ENCODE measurements at places on chromosomes 1 and 21.

DNA sequence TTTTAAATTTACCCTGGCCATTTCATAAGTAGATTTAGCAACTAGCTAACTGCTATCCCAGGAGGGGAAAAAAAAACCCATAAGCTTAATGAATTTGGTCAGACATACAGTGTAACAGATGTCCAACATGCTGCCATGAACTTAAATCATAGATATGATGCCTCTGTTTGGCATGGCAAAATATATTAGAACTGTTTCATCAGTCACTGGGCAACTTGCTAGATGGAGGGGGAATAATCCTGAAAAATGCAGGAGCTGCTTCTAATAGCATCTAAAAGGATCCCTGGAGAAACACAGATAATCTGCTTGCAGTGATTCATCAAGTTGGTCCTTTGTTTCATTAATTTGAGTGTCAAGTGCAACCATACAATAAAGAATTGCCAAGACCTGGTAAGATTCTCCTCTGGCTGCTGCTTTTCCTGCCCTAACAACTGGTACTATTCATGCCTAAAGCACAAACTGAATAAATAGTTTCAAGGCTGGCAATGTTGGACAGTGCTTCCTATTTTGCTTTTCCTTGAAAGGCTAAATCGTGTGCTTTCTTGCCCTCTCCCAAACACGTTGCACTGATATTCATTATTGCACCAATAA lies 1.5 kb upstream of the ST6GALNAC5 start:
- peak; percentile 83 for DNase-seq

DNA sequence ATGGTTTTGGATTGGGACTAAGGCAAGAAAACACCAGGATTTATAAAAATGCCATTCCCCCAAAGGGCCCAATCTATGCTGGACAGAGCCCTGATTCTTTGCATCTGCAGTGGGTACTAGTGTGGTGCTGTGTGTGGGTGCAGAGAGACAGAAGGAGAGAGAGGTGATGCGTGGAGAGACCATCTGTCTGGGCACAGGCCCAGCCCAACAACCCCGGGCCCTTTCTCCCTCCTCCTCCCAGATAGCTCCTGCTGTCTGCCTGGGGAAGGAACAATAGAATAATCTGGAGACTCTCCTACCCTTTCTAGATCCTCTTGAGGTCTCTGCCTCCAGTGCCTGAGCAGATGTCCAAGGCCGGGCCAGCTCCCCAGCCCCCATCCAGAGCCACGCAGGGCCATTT lies 15.1 kb downstream of the KIAA1614 start:
- peak; percentile 93 for DNase-seq

DNA sequence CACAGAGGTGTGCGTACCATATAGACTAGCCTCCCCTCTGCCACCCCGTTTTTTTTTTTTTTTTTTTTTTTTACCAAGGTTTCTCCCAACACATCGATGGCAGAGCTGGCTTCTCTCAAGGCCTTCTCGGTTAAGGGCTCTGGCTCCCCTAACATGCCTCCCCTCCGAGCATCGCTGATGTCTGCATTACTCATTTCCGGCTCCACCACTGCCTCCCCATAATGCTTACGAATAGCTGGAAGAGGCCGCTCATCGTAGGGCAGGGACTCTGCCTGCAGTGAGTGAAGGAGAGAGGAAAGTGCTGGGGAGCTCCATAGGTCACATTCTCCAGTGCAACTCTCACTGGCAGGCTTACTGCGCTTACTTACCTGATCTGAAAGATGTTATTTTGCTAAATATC lies 20.6 kb downstream of the CEP104 start:
- DNase-seq = no peak

GRCh38 chr1:235566084-235566483 lies 61.8 kb upstream of the B3GALNT2 start:
- no peak for DNase-seq

- no peak for DNase-seq
Observed at GRCh38 chr1:22317231-22317919, 134.3 kb upstream of the ZBTB40 start.

DNA sequence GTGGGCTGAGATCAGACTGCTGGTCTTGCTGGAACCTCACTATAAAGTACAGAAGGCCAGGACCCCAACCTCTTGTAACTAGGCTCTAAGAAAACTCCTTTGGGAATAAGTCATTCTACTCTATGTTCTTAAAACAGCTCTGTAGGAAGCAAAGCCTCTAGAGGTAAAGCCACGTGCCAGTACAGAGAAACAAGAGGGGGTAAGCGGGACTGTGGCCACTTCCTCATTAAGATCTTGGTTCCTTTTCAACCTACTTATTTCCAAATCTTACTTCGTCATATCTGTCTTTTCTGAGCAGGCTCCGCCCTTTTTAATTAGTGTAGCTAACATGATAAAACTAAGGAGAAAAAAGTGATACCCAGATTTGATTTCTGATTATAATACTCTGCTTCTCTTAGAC lies 3.8 kb downstream of the NCSTN start:
- DNase-seq = no peak

- no peak for DNase-seq
Observed at GRCh38 chr1:186033847-186034271, 299.7 kb downstream of the HMCN1 start.

DNA sequence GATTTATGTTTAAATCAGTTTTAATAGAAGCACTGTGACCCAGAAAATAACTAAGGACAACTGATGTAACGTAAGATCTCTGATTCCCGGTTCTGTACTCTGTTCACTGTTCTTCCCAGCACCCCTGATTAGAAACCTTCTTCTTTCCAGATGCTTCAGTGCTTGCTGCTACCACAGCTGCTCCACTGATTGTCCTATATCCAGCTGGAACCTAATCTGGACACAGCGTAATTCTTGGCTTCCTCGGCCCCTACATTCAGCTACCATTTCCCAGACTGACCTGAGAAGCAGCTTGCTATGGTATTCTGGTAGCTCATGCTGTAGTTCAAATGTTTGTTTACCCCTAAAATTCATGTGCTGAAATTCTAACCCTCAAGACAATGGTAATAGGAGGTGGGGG lies 302.7 kb downstream of the GRIK1 start:
- DNase-seq = no peak

DNA sequence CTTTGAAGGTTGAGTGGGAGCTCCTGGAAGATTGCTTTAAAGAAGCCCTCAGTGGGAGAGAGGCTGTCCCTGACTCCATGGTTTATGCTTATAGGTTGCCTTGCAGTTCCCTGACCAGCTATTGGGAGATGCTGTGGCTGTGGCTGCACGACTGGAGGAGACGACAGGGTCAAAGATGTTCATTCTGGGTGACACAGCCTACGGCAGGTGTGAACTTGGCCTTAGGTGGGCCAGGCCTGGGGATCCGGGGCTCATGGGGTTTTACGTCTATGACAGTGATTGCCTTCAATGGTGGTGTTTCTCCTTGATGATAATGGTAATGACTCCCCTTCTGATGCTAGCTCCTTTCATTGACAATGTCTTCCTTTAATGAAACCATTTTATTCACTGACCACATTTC lies 692 bp downstream of the DPH2 start:
- no peak for DNase-seq

DNA sequence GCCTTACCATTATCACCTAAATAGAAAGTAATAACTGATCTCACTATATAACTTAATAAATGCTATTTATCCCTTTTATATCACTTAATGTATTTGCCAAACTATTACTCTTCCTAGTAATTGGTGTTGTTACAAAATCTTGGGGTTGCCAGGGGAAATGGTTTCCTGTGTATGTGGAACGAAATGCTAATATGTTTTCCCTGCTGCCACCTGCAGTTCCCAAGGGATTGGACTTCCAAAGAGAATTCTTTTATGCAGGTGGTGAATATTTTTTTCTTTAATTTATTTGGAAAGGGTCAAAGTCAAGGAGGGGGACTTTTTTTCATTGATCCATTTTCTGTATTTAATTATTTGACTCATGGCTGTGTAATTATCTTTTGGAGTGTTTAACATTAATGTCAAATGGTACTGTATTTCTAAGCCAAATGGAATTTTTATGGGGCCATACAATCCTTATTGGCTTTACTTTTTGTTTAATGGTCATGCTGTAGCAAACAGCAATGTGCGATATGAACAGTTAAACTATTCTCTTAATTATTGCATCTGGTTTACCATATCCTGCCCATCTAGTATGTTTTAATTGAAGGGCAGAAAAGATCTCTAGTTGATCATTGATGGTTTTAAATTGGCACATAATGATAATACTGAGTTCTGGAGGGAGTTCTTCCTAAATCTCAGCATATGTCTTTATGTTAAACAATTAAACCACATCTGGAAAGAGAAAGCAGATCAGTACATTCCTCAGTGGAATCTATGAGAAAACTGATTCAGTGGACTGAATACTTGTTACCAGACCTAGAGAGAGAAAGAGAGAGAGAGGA lies 486.3 kb downstream of the TTLL7 start:
- DNase-seq = no peak

GRCh38 chr1:67171574-67171955 lies 5.3 kb downstream of the IL23R start:
- DNase-seq = no peak

GRCh38 chr1:28800324-28800723 lies 11.6 kb upstream of the OPRD1 start:
- no peak for DNase-seq

GRCh38 chr1:17158961-17159360 lies 39.7 kb upstream of the PADI2 start:
- DNase-seq = no peak

DNA sequence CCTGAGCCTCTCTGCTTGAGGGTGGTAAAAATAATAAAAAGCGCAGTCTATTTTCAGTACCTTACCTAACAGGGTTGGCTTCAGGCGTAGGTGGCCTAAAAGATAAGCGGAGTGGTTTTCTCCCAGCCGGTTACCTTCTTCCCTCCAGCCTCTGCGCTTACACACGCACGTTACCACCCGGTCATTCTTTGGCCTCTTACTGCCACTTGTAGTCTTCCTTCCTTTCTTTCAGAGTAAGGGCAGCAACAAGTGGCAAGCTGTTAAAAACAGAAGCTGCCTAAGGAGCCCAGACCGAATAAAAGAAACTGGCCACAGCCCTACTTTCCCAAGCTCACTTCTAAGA lies 35.4 kb downstream of the CLCA1 start:
- no peak for DNase-seq

DNA sequence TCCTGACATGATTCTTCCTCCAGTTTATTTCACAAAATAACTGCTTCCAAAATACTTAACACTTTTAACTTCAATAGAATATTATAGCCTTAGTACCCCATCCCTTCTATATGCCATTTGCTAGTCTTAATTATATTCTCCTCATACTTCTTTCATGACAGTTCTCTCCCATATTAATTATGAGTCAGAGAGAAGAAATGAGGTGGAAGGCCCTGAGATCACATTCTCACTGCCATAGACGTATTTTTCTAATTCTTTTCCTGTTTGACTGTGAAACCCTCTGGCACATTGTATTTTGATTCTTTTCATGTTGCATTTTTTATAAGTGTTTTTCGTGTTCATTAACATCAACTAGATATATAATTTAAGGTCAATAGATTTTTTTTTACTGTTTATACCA lies 88.4 kb downstream of the GTF2B start:
- no peak for DNase-seq

GRCh38 chr1:156922986-156923669 lies 2.7 kb downstream of the LRRC71 start:
- no peak for DNase-seq

DNA sequence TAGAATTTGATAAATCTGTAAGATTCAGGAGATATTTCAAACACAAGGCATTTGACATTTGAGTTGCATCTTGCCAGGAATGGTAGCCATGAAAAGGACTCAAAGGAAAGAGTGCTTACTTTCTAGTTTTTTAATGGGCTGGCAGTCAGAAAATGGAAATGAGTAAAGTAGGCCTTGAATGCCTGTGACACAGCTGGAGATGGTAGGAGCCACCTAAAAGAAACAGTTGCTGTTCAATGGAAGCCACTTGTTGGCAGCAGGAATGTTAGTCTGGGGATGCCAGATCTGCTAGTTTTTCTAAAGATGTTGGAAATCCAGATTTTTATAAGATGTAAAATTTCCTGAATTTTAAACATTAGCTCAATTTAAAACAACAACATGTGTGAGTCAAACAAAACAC lies 43.6 kb downstream of the CACHD1 start:
- DNase-seq = no peak

- no peak for DNase-seq
Observed at GRCh38 chr1:10586125-10586524, 111.4 kb downstream of the PEX14 start.

DNA sequence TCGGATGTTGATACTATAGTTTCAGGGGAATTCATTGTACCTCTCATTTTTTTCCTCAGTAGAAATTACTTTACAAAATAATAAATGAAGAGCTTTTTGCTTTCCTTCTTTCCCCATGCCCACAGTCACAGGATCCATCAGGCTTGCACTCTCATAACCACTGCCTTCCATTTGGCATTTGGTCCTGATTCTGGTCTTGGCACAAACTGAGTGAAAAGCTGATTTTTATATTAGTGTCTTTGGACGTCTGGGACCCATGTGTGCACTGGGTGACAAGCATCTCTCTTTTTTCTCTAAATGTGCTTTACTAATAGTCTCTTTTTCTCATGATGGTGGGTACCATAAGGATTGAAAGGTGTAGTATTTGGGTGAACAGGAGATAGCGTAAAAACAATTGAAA lies 2.8 kb downstream of the ELAVL4 start:
- no peak for DNase-seq

- no peak for DNase-seq
Observed at GRCh38 chr1:1024149-1024770, 4.3 kb downstream of the AGRN start.

DNA sequence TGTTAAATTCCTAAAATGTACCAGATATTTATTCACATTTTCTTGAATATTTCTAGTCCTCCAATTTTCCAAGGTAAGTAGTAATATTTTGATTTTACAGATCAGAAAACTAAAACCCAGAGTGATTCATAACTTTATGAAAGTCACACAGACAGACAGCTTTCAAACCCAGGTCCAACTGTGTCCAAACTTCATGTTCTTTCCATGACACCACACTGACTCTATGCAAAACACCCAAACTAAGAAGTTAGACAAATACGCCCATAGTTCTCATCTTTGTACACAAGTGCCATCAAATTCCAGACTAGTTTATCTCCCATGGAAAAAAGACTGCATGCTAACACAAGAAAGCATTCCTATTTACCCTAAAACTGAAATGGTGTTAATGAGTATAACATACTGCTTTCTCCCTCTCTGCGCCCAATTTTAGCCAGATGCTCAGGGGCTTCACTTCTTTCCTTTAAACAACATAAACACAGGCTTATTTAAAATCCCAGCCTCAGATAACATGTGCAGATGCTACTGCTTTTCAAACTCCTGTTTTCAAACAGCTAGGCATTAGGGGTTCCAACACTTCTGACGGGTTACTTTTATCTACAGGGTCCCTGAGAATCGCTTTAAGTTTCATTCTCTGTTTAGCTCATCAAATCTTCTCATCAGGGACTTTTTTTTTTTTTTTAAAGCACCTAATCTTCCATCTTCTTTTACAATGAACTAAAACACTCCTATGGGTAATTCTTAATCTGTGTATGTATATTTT lies 44.6 kb downstream of the WASF2 start:
- peak; percentile 17 for DNase-seq

GRCh38 chr1:51969038-51969705 lies 21.3 kb downstream of the RAB3B start:
- DNase-seq = no peak

DNA sequence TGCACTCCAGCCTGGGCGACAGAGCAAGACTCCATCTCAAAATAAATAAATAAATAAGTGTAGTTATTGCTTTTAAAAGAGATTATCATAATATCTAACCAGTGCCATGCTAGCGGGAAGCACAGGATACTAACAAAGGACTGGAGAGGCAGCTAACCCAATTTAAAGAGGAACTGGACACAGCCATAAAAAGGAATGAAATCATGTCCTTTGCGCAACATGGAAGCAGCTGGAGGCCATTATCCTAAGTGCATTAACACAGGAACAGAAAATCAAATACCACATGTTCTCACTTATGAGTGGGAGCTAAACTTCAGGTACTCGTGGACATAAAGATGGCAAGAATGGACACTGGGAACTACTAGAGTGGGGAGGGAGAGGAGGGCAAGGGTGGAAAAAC lies 54.9 kb downstream of the TM2D1 start:
- no peak for DNase-seq

Measured in NCI-H1694 (cell line).